Stimulated activated CD4-positive, alpha-beta T cell treated with anti-CD3 and anti-CD28 coated beads, TNF-alpha, amount 100 ng/mL, for 1 hour (primary cell): ENCODE measurements at places on chromosomes 7 and 10.

DNA sequence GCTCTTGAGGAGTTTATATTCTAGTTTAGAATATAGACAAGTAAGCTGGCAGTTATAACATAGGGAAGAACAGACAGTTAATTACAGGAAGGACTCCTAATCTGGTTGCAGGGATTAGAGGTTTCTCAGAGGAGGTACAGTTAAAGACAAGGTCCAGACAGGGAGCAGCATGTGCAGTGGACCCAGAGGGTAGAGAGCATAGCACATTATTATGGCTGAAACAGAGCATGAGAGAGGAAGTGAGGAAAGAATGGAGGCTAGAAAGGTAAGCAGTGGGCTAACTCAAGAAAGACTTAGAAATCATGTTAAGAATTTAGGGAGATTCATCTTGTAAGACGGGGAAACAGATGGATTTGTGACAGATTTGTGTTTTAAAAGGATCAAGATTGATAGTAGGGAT lies 9.7 kb downstream of the MIOS start:
- DNase-seq, result no peak

GRCh38 chr7:143129051-143129450 lies 2.8 kb upstream of the PIP start:
- DNase-seq, result no peak

- DNase-seq, result no peak
Measured at GRCh38 chr7:272108-272615, 17.8 kb upstream of the FOXL3 start.

DNA sequence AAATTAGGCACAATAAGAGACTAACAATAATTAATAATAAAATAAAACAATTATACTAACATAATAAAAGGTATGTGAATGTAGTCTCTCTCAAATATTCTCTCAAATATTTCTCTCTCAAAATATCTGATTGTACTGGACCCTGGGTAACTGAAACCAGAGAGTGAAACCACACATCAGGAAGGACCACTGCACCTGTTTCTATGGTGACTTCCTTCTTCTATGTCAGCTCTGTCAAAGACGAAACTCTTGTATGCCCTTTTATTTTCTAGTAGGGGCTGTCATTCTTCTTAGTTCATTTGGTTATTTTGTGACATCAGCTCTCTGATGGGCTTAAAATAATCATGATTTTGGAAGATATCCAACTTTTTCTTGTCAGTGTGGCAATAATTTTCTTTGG lies 428.0 kb upstream of the TPK1 start:
- no peak for DNase-seq

GRCh38 chr7:102416406-102416805 lies 17.0 kb upstream of the ORAI2 start:
- no peak for DNase-seq

GRCh38 chr7:65731562-65732035 lies 141.3 kb upstream of the VKORC1L1 start:
- DNase-seq, result no peak

DNA sequence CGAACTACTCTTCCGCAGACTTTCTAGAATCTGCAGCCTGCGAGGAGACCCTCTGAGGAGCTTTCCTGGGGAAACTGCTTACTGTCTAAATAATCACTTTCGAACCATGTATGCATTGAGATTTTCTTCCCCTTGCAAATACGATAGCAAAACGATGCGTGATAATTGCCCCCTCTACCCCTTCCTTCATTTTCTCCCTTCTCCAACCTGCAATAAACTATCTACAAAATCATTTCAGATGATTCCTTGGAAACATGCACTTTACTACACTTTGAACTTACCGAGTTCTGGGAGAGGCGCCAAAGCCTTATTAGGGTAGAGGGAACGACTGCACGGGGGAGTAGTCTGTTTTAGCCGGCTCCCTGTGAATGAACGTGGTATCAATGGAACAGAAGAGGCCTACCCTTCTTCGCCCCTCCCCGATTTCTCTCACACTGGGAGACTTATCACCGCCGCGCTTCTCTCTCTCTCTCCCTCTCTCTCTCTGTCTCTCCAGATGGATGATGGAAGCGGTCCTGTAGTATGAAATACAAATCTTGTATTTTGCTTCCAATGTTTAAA lies at the start of gene FGFBP3:
Gene FGFBP3, minus strand, starts transcription at position 370 of the 561 bp plus-strand sequence. CDS start 517 bp downstream, outside the sequence.
- DNase-seq, result no peak

GRCh38 chr7:11210374-11210773 lies 236.7 kb downstream of the PHF14 start:
- DNase-seq, result no peak

- DNase-seq, result no peak
Measured at GRCh38 chr7:159167139-159167538, 22.5 kb upstream of the VIPR2 start.

GRCh38 chr7:28276298-28276697 lies 95.7 kb upstream of the JAZF1 start:
- no peak for DNase-seq

DNA sequence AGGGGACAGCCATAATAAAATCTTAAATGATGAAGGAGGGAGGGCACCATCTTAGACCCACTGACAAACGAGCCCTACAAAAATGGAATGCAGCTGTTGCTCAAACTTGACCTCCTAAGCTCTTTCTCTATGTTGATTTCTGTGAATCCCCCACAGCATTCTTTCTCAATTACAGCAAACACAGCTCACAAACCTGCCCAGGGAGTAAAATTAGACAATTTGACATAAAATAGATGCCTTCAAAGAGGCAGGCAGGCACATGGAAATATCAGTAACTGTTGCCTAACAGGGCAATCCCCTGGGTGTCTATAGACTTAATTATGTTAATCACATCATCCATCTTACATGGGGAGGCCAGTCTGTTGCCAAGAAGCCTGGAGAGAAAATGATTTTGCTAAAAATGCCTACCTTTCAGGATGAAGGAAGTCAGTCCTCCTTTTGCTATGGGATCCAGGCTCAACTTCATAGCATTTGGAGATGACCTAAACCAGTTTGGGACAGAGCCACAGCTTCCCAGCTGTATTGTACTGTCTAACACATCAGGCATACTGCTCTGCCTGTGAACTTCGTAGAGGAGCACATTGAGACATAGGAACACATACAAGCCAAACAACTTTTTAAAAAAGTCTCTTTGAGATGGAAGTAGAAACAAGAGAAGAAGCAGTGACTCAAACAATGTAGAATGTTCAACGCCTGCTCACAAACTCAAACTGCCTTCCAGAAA lies 1177.4 kb downstream of the SORCS1 start:
- DNase-seq, result no peak

- DNase-seq, result no peak
Measured at GRCh38 chr10:29757551-29758297, 123.0 kb upstream of the SVIL start.

GRCh38 chr7:26156451-26157420 lies 4.7 kb downstream of the NFE2L3 start:
- DNase-seq, result peak; percentile 28

GRCh38 chr10:126119599-126119998 lies 223.2 kb downstream of the FANK1 start:
- no peak for DNase-seq

DNA sequence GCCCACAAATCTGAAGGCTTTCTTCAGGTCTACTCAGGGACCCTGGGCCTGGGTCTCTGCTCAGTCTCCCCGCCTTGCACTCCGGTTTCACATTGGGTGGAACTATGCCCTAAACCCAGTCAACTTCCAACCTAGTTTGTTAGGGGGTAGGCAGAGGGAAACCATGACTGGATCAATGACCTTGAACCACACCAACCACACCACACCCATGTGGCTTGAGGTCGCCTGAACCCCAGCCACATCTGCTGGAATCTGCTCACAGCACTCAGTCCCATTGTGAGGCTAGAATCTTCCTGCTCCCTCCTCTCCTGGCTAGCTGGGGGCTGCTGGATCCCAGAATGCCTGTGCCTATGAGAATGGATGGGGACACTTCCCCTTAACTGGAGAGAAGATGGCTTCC lies 17.9 kb downstream of the RFC2 start:
- no peak for DNase-seq

DNA sequence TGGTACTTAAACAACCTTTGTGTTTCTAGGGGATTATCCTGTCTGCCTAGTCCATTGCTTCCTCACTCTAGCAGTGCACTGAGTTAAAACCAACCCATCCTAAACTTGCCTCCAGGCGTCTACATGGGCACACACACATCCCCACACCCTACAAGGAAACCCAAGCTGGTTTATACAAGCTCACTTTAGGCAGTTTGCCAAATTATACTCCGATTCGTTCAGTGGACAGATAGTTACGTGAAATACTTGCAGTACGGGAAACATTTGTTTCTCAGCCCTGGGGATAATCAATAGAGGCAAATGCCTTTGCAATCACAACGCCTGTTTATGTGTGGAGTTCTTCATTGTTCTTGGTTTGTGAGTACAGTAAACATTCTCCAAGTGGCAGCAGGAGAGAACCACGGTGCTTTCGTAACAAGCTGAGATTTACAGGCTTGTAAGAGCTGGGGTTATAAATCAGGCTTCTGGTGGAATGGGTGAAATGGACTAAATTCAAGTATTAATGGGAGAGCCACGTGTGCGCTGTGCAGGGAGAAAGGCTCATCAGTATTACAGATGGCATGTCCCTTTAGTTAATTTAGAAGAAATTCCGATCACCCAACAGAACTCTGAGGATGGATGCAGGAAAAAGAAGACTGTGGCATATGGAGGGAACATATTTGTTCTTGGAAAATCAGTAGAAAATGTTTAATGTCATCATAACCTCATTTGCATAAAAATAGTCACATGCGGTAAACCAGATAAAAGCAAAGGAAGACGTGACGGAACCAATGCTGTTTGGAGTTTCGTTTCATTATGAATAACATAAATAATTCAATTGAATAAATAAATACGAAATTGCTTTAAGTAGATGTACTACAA lies 217.1 kb downstream of the GALNT17 start:
- no peak for DNase-seq

DNA sequence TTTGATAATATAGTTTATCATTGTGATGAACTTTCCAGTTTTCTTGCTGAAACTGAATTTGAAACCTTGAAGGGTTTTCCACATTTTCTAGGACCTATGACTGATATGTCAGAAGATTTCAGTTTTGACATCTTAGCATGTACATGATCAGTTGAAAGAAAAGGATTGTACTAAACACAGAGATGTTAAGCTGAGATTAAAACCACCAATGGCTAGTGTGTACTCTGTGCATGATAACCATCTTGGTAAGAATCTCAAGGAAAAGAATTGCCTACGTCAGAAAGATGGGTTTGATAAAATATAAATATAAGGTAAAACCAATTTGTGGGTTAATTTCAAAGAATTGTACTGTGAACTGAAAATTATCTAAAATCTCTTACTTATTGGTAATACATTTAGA lies 776.4 kb downstream of the GATA3 start:
- no peak for DNase-seq

GRCh38 chr7:135269921-135270320 lies 36.3 kb downstream of the STRA8 start:
- no peak for DNase-seq

- DNase-seq, result no peak
Measured at GRCh38 chr10:109894516-109894915, 28.8 kb downstream of the XPNPEP1 start.

DNA sequence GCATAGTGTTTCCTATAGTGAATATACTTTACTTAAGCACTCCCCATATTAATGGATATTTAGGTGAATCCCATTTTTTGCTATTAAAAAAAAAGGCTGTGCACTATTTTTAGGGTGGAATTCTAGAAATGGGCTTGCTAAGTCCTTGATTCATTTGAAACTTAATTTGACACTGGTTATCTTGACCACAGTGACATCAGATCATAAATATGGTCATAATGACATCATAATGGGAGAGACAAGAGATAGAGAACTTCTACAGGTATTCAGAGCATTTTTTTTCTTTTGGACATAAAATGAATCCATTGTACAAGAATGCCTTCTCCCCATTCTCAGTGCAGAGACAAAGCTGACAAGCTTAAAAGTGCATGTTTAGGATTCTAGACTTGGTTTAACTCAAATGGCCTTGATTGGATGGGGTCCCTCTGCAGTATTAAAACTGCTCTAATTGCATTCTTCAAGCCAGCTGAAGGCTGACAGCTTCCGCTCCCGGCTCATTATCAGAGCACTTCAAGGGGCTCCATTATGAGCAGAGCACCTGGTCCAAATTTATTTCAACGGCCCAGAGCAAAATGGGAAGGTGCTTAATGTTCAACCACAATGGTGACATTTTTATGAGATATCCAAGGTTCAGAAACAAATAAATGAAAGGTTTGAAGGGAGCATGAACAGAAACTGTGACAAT lies 104.8 kb downstream of the JAZF1 start:
- DNase-seq, result no peak

- no peak for DNase-seq
Measured at GRCh38 chr10:17153321-17153720, 23.7 kb upstream of the CUBN start.

- no peak for DNase-seq
Measured at GRCh38 chr7:43456200-43456599, 126.7 kb upstream of the STK17A start.

DNA sequence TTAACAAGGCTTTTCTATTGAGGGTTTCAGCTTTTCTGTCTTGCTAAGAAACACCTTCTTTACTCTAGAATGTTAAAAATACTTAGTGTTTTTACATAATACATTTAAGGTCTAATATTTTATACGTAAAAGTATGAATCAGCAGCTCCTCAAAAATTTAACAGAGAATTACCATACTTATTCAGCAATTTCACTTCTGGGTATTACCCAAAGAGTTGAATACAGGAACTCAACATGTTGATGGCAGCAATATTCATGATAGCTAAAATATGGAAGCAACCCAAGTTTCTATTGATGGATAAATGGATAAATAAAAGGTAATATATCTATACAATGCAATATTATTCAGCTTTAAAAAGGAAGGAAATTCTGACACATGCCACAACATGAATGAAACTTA lies 9.7 kb upstream of the OR13A1 start:
- no peak for DNase-seq

- no peak for DNase-seq
Measured at GRCh38 chr10:126964190-126964589, 59.0 kb downstream of the DOCK1 start.

- no peak for DNase-seq
Measured at GRCh38 chr10:64385355-64385754, 864.2 kb downstream of the REEP3 start.

DNA sequence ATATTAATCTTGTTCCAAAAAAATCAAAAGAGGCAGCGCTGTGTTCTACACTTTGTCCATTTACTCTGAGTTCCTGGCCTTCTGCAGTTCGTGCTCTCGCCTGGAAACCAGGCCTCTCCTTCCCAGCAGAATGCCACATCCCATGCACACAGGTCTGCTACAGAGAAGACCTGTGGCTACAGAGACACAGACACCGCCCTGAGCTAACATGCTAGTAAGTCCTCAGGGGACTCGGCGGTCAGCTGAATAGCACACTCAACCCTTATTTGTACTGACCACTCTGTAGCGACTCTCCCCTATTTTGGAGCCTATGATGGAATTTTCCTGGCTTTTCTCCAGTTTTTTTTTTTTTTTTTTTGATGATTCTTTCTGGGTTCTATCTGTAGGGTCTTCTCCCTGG lies 12.8 kb downstream of the CREB3L2 start:
- DNase-seq, result no peak

- DNase-seq, result no peak
Measured at GRCh38 chr10:4617589-4617988, 208.4 kb upstream of the AKR1E2 start.

- no peak for DNase-seq
Measured at GRCh38 chr10:131663351-131663750, 237.5 kb upstream of the PPP2R2D start.

- DNase-seq, result no peak
Measured at GRCh38 chr7:73981933-73982332, 46.0 kb upstream of the ELN start.

- DNase-seq, result no peak
Measured at GRCh38 chr10:70444744-70445143, 3.3 kb upstream of the NODAL start.
